ENCODE measurements at places on chromosomes 2 and 18. TPM values are rescaled to one million over a fixed set of nuclear protein-coding genes. Genes with fewer than 3 reads are reported as not detected.

- H3K27ac ChIP-seq: no peak overlapping the region
- DNase-seq: no peak
- H3K4me3 ChIP-seq: no peak overlapping the region
- peaks cover 6% of the 10 kb centered on the region for H3K36me3 ChIP-seq
- H3K4me1 ChIP-seq: no peaks in the 10 kb centered on the region
Observed at GRCh38 chr18:54209471-54210180, 14.8 kb downstream of the MBD2 start.

- H3K27me3 ChIP-seq: no peaks in the 10 kb centered on the region
- DNase-seq: no peak
- peak overlapping the region; percentile 85 for H3K27ac ChIP-seq
Observed at GRCh38 chr2:127103243-127104165, 3.5 kb downstream of the BIN1 start.

- H3K36me3 ChIP-seq: no peaks in the 10 kb centered on the region
- no peak for DNase-seq
- no peak overlapping the region for H3K27ac ChIP-seq
- H3K27me3 ChIP-seq: no peaks in the 10 kb centered on the region
- H3K4me1 ChIP-seq: peaks cover 6% of the 10 kb centered on the region
Observed at GRCh38 chr2:145687442-145688134, 1167.7 kb upstream of the ZEB2 start.

GRCh38 chr2:60998628-60999545 lies 18.6 kb upstream of the PEX13 start:
- no peak overlapping the region for H3K4me3 ChIP-seq
- DNase-seq: no peak
- H3K4me1 ChIP-seq: no peaks in the 10 kb centered on the region
- no peaks in the 10 kb centered on the region for H3K36me3 ChIP-seq

GRCh38 chr2:236489895-236490404 lies 79.7 kb upstream of the ACKR3 start:
- no peak for DNase-seq
- no peak overlapping the region for H3K4me3 ChIP-seq
- no peaks in the 10 kb centered on the region for H3K36me3 ChIP-seq
- H3K27ac ChIP-seq: no peak overlapping the region

DNA sequence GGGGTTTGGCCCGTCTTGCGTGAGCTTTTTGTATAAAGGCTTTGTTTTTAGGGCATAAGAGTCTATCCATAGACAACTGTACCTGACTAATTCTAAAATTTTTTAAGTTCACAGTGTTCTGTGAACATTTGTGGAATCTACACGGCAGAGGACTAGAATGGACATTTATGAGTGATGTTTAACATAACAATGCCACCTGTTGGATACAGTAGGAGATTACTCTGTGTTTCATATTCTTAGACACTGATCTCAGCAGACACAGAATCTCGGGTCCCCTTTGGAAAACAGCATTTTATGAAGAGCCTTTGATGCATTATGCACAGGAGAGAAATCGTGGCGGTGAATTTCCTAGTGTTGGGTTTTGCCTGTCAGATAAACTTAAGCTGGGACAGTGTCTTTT lies 752.2 kb downstream of the DPP10 start:
- no peak overlapping the region for H3K27ac ChIP-seq
- H3K36me3 ChIP-seq: no peaks in the 10 kb centered on the region
- H3K27me3 ChIP-seq: no peaks in the 10 kb centered on the region
- H3K4me1 ChIP-seq: no peaks in the 10 kb centered on the region
- DNase-seq: no peak

GREB1L gene
- 0.95 TPM for total RNA-seq

KIAA2012 gene
- total RNA-seq: not detected

DSC2 gene
- total RNA-seq: 231 TPM

MOGAT1 gene
- total RNA-seq: not detected

Measured in esophagus squamous epithelium (tissue), 5 donors.